Fibroblast of skin of right quadriceps (primary cell): ENCODE measurements at places on chromosomes 6 and 20.

DNA sequence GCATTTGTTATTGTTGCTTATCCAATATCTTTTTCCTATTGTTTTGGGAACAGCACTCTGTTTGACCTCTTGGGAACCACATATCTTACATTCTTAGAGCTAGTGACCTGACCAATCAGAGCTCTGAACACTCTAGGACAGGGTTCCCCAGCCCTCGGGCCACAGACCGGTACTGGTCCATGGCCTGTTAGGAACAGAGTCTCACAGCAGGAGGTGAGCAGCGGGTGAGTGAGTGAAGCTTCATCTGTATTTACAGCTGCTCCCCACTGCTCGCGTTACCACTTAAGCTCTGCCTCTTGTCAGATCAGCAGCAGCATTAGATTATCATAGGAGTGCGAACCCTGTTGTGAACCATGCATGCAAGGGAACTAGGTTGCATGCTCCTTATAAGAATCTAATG, 226.0 kb upstream of the TSHZ2 start:
- DNase-seq, result no peak

- peak; percentile 97 for DNase-seq
These were observed 62.6 kb downstream of the FAM50B start for GRCh38 chr6:3911614-3912336.

GRCh38 chr6:26211963-26212362, 124.7 kb downstream of the HFE start:
- no peak for DNase-seq

- DNase-seq, result no peak
These were observed 10.8 kb downstream of the ACTR5 start for GRCh38 chr20:38759106-38759505.

DNA sequence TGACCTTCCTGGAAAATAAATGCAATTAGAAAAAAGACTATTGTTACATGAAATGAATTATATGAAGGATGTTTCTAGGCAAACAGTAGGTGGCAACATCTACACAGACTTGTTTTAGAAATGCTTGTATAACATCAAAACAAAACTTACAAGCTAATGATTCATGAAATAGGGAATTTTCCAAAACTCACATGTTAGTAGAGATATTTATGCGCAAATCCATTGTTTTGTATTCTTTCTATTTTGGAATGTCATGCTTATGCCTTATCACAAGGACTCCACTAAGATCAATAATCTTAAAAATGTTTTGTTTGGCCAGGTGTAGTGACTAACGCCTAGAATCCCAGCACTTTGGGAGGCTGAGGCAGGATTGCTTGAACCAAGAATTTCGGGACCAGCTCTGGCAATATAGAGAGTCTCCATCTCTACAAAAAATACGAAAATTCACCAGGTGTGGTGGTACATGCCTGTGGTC, 32.3 kb upstream of the LGSN start:
- peak; percentile 55 for DNase-seq

DNA sequence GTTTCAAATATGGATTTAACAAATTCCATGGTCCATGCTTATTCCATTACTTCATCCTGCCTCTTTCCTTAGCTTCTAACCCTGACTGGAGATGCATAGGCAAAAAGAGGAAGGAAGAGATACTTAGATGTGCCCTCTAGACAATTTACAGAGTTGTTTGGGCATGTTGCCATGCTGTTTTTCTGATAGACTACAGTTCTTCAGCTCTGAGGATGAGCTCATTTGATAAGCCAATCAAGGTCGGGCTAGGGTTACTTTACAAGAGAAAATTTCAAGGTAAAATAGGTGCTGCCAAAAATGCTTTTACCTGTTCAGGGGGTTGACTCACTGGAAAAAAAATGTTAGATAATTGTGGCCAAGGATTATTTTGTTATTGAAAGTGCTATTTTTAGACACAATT, 5.9 kb downstream of the HCRTR2 start:
- no peak for DNase-seq

GRCh38 chr20:38798266-38798665, 7.2 kb upstream of the PPP1R16B start:
- no peak for DNase-seq

- DNase-seq, result no peak
These were observed 15.7 kb upstream of the SGK2 start for GRCh38 chr20:43543138-43543537.
